ENCODE measurements at places on chromosomes 5 and 9.

- no peak for DNase-seq
Measured at GRCh38 chr5:179261301-179262125, 83.7 kb downstream of the ADAMTS2 start.

DNA sequence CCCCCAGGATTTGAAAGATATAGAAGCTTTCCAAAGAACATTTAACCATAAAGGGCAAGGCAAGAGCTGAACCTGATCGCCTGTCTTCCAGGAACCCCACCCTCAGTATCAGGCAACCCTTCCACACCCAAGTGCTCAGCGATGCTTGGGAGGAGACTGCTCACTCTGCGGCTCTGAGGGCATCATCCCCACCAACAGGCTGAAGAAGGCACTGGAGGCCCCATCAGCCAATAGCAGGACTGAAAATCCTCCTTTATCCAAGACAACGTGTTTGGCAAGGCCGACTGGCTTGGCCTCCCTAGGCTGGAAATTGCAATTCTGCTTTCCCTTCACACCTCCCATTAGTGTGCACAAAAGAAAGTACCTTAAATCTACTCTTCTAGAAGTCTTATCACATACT is 1.4 kb upstream of the PPP2CA start:
- DNase-seq: no peak

DNA sequence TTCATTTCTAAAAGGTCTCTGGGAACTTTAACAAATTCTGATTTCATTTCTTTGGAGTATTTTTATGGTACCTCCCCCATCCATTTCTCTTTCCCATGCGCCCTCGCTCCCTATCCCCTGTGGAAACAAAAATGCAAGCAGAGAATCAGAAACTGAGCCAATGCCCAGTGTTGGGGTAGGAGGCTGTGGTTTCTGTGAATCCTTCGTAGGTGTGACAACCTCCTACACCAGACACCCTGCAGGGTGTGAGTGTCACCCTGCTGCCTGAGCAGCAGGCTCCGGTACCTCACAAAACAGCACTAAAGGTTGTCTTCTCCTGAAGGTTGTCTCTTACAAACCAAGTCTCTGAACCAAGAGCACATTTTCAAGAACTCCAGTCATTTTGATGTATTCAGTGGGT is 103.8 kb upstream of the CTSL start:
- DNase-seq: no peak

DNA sequence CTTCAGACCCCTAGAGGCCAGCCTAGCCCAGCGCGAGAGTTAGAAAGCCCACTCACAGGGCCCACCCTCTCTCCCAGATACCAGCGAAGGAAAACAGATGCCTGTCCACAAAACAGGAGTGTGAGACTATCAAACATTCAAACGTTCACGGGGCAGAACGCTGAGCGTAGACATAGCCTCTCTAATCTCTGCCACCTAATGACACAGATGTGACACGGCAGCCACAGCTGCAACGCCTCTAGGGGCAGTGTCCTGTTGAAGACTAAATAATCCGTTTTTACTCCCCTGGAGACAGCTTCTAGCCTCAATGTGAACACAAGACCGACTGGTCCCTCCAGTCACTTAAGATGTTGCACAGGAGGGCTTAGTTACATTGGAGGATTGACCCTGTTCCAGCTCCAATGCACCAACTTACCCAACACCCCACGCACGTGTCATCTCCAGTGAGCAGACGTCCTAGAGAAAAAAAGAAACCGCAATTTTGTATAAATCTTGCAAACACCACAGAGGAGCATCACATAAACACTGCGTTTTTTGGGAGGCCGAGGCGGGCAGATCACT is 14.3 kb downstream of the DIPK1B start:
- peak; percentile 50 for DNase-seq

DNA sequence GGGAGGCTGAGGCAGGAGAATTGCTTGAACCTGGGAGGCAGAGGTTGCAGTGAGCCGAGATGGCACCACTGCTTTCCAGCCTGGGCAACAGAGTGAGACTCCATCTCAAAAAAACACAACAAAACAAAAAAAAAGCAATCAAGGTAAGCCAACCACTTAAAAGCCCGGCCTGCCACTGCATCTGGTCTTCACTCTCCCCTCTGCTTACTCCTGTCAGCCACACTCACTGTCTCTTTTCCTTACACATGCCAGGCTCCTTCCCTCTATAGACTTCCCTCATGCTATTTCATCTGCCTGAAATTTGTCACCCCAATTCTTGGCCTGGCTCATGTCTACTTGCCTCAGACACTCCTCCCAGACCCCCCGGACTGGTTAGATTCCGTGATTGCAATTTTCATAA is 17.6 kb upstream of the LIFR start:
- no peak for DNase-seq

Data from stimulated activated CD4-positive, alpha-beta T cell treated with anti-CD3 and anti-CD28 coated beads, Interleukin-1b, Interleukin-23, amount 100 ng/mL, for 48 hours (primary cell).